ENCODE measurements at places on chromosomes 2 and 18.

GRCh38 chr2:217393585-217394032, 533.7 kb upstream of the TNP1 start:
- no peak for DNase-seq

DNA sequence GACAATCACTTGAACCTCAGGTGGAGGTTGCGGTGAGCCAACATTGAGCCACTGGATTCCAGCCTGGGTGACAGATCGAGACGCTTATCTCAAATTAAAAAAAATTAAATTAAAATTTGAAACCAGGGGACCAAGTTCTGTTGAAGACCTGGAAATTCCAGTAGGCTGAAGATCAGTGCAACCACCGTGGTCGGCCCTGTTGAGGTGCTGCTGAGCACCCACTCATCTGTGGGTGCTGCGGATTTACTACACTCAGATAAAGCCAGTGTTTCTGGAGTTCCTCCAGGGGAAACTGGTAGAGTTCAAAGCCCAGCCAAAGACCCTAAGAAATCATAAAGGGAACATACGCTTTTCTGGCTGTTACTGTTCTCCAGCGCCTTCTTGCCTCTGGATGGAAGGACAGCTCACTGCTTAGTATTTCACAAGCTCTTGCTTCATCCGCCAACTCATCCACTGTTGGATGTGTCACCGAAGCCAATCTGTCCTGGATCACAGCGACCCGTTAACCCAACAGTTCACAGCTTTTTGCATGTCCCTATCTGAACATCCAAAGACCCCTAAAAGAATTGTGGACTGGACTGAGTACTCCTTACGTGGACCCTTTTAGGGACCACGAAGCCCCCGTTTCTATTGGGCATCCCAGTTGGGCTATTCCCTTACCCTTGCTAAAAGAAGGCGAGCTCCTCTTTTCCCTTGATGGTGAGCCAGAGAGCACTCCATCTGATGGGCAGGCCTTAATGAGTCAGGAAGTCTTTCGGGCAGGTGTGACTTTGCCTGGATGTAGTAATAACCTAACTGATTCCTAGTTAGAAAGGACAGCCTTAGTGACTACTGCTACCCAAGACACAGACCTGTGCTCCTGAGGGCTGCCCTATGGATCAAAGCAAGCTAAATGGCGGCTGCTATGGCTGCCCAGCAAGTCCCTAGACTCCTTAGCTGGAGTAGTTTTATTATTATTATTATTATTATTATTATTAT, 6.0 kb upstream of the ALPP start:
- no peak for DNase-seq

- no peak for DNase-seq
Measured at GRCh38 chr2:113342650-113343049, 63.9 kb upstream of the PAX8 start.

DNA sequence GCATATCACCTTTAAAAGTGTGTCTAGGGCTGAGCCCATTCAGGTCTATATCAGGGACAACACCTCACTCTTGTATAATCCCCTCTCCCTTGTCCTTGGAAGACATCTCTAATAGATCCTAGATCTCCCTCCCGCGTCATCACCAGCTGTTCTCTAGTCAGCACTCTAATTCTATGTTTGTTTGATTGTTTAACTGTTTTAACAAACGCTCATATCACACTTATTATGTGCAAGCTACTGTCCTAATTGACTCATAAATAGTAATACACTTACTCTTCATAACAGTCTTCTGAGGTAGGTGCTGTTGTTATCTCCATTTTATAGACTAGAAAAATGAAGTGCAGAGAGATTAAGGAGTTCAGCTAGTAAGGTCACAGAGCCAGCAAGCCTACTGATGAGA, 1.6 kb upstream of the ERMN start:
- no peak for DNase-seq

DNA sequence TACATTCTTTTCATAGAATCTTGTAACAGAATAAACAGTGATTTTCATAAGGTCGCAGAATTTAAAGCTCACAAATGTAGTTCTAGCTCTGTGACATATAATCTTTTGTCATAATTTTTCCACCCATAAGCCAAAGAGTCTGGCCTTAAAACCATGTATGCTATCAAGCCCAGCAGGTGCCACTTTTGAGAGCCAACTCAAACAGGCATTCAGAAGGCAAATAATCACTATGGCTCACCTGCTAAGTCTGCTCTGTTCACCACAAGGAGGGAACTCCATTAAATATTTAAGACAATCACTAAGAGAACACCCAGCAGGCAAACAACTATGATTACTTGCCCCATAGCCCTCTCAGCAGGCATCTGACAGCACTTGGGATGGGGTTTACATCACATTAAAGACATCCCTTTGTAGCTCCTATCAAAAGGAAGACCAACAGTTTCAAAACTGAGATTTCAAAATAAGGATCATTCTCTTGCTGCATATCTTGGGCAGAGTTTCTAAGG, 241.6 kb downstream of the PDE11A start:
- no peak for DNase-seq

- DNase-seq, result no peak
Measured at GRCh38 chr2:30422444-30423040, 24.5 kb upstream of the LCLAT1 start.

DNA sequence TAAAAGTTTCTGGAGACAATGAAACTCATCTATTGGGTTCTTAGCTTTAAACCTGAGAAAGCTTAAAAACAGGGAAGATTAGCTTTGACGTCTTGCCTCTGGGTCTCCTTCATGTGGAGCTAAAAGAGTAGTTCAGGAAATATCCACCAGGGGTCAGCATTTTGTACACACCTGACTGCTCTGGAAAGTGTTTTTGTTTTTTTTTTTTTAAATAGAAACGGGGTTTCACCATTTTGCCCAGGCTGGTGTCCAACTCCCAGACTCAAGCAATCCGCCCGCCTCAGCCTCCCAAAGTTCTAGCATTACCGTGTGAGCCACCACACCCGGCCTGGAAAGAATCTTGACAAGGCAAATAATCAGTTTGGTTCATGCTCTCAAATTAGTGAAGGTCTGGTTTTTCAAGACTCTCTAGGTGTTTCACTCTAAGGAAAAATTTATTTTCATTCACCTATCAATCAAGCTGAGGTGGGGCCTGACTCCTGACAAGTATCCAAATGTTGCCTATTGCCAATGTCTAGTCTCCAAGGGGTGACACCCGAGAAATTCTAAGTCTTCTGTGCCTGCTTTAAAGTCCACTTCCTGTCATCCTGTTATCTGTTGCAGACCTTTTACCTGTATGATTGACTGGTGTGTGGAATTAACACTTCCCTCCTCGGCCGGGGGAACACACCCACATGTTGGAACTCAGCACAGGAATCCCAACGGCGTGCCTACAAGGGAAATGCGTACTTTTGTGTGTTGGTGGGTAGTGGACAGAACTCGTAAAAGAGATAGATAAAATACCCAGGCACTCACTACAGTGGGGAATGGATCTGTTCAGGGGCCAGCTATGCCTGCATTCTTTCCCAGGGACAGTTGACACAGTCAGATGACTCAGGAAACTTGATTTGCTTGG, 11.3 kb downstream of the IL1RN start:
- no peak for DNase-seq

GRCh38 chr2:127598711-127599110, 47.2 kb upstream of the GPR17 start:
- no peak for DNase-seq

GRCh38 chr2:163768881-163769695, 33.3 kb upstream of the FIGN start:
- no peak for DNase-seq

All from NCI-H1436 treated with DMSO at 0.1 percent for 48 hours (cell line).